ENCODE measurements at places on chromosomes 11 and 22. TPM values are rescaled to one million over a fixed set of nuclear protein-coding genes. Genes with fewer than 3 reads are reported as not detected.

CRELD2 gene
- 27.4 TPM for total RNA-seq

RIC3 gene
- total RNA-seq, result 14.1 TPM

CRYBA4 gene
- not detected for total RNA-seq

TSPAN32 gene
- total RNA-seq, result 19.9 TPM

OR5B21 gene
- total RNA-seq, result not detected

SERPIND1 gene
- total RNA-seq, result not detected

SAC3D1 gene
- total RNA-seq, result 7.5 TPM

PYGM gene
- 175 TPM for total RNA-seq

FGF19 gene
- not detected for total RNA-seq

OR2AG2 gene
- total RNA-seq, result not detected

UPB1 gene
- 0.97 TPM for total RNA-seq

APOA1 gene
- 9.2 TPM for total RNA-seq

SLC15A3 gene
- 16.8 TPM for total RNA-seq

CELSR1 gene
- 9.7 TPM for total RNA-seq

VWCE gene
- 0.94 TPM for total RNA-seq

PLAAT5 gene
- total RNA-seq, result 1.5 TPM

OR5M10 gene
- total RNA-seq, result not detected

TENM4 gene
- total RNA-seq, result 0.40 TPM

PSMD13 gene
- total RNA-seq, result 92.3 TPM

SYT13 gene
- 6.9 TPM for total RNA-seq

MRGPRF gene
- 5.5 TPM for total RNA-seq

PRDX5 gene
- total RNA-seq, result 362 TPM

SCGB1A1 gene
- not detected for total RNA-seq

NLRP10 gene
- total RNA-seq, result not detected

ACAD8 gene
- total RNA-seq, result 40.9 TPM

PRRG4 gene
- total RNA-seq, result 0.62 TPM

HSPB2 gene
- total RNA-seq, result 37.0 TPM

PIK3C2A gene
- total RNA-seq, result 32.9 TPM

P2RY6 gene
- 1.5 TPM for total RNA-seq

PGGHG gene
- 7.2 TPM for total RNA-seq

EHD1 gene
- total RNA-seq, result 52.5 TPM

MLC1 gene
- total RNA-seq, result 0.10 TPM

GNG3 gene
- not detected for total RNA-seq

DERL3 gene
- total RNA-seq, result 2.1 TPM

CPT1B gene
- 458 TPM for total RNA-seq

ARHGAP8 gene
- not detected for total RNA-seq

LDLRAD3 gene
- total RNA-seq, result 1.6 TPM

PHOX2A gene
- not detected for total RNA-seq

MMP13 gene
- not detected for total RNA-seq

TRIM29 gene
- 0.50 TPM for total RNA-seq

OR9G1 gene
- total RNA-seq, result not detected

AIFM3 gene
- total RNA-seq, result 0.52 TPM

MRGPRX3 gene
- total RNA-seq, result not detected

SLC16A8 gene
- total RNA-seq, result not detected

OR4D5 gene
- not detected for total RNA-seq

HEPN1 gene
- not detected for total RNA-seq

LRRC75B gene
- total RNA-seq, result 6.9 TPM

RCOR2 gene
- 14.5 TPM for total RNA-seq

H19 gene
- 738 TPM for total RNA-seq

LIN7C gene
- total RNA-seq, result 18.3 TPM

MS4A15 gene
- not detected for total RNA-seq

DNAJB13 gene
- not detected for total RNA-seq

CD3G gene
- total RNA-seq, result 0.27 TPM

CNIH2 gene
- total RNA-seq, result not detected

PTGDR2 gene
- total RNA-seq, result 3.1 TPM

TRIM22 gene
- total RNA-seq, result 19.2 TPM

All from left ventricle myocardium superior (tissue), 1 donor.